ENCODE measurements at places on chromosomes 13 and 19.

DNA sequence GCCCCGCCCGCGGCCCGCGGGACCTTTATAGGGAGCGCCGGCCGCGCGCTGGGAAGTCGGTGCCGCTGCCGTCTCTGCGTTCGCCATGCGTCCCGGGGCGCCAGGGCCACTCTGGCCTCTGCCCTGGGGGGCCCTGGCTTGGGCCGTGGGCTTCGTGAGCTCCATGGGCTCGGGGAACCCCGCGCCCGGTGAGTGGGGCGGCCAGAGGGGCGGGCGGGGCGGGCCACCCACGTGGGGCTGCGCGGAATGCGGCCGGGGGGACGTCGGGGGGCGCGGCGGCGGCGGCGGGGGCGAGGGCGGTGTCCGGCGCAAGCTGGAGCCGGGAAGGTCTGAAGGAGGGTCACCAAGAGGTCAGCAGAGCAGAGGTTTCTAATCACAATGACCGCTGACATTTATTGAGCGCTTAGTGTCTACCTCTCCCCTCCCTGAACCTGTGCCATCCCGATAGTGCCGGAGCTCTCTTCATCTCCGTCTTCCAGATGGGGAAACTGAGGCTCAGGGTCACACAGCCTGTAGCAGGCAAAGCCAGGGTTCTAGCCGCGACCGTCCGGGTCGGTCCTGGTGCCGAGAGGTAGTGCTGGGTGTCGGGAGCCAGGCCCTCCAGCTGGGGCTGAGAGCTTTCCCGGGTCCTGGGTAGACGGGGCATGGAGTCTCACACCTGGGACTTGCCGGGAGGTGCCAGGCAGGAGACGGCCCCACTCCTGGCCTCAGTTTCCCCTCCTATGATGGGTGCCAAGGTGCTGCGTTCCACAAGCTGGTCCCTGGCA lies at the start of gene FSTL3:
Gene FSTL3, plus strand, starts transcription at position 54 of the 767 bp plus-strand sequence. Its CDS starts 32 bp downstream, at position 86.
- no peak for DNase-seq

GRCh38 chr13:109454167-109454917 lies 332.0 kb downstream of the IRS2 start:
- DNase-seq: no peak

- no peak for DNase-seq
Measured at GRCh38 chr13:94236872-94237271, 242.6 kb downstream of the DCT start.

- no peak for DNase-seq
Measured at GRCh38 chr19:50497022-50497405, 14.0 kb downstream of the JOSD2 start.

GRCh38 chr19:41871573-41872383 lies 5.3 kb upstream of the CD79A start:
- DNase-seq: peak; percentile 31

- no peak for DNase-seq
Measured at GRCh38 chr13:40562975-40563349, 103.5 kb downstream of the FOXO1 start.

DNA sequence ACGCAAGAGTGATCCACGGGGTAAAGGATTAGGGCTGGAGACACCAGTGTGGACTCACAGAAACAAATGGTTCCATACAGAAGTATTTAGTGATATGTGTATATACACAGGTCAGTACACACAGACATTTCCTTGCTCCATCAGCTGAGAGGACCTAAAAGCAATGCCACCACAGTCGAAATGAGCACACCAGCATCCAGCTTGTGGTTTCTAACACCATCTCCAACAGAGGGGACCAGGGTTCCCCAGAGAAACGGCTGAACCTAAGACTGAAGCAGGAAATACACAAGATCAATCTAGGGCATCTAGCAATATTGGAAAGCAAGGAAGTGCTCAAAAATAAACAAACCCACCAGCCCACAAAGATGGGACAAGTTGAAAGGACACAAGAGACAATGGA lies 7.6 kb downstream of the GGACT start:
- DNase-seq: no peak

DNA sequence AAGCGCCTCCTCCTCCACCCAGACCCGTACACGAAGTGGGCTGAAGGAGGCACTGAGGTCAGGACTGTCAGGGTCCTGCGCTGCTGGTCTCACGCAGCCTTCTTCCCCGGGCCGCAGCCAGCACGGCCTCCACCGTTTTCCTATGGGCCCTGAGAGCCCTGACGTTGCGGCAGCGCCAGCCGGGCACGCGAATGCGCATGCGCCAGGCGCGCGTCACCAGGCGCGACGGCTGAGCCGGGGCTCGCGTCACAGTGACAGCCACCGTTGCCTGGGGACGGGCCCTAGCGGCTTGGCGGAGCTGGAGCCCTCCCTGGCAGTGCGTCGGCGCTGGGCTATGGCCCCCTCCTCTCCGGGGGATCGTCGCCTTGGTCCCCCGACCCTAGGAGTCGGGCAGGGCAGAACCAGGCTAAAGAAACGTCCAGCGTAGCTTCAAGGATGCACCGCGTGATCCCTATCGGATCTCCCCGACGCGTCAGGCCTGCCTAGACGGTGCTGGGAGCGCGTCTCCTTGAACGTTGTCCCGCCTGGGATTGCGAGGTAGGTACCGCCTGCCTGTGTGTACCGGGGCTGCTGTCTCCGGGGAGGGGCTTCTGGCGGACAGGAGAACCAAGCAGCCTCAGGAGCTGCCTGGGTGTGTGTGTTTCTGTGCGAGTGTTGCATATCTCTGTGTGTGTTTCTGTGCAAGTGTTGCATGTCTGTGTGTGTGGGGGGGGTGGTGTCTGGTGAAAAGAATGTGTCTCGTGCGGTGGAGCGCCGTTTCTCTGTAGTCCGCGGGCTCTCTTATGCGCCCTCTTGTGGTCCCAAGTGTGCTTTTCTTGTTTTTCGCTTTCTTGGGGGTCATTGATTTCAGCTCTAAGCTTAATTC lies 43.2 kb downstream of the ZNF571 start:
- no peak for DNase-seq

DNA sequence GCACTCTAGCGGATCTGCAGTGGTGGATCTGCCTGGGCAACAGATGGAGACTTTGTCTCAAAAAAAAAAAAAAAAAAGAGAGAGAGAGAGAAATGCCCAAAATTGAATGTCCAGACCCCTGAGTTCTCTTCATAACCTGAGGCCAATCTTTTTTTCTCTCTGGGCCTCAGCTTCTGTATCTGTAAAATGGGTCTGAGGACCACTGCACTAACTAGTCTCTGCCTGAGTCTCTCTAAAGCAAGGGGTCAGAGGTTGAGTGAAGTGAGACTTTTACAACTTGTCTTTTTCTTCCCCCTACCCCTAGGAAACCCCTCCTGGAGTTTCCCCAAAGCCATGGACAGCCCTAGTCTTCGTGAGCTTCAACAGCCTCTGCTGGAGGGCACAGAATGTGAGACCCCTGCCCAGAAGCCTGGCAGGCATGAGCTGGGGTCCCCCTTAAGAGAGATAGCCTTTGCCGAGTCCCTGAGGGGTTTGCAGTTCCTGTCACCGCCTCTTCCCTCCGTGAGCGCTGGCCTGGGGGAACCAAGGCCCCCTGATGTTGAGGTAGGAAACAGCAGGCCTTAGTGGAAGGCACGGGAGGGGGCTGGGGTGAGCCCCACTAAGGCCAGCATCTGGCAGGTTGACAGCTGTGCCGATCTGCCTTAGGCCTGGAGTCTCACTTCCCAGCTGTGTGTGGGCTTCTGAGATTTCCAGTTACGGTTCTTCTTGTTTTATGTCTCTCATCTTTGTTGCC lies 1.8 kb downstream of the TMEM91 start:
- DNase-seq: no peak

DNA sequence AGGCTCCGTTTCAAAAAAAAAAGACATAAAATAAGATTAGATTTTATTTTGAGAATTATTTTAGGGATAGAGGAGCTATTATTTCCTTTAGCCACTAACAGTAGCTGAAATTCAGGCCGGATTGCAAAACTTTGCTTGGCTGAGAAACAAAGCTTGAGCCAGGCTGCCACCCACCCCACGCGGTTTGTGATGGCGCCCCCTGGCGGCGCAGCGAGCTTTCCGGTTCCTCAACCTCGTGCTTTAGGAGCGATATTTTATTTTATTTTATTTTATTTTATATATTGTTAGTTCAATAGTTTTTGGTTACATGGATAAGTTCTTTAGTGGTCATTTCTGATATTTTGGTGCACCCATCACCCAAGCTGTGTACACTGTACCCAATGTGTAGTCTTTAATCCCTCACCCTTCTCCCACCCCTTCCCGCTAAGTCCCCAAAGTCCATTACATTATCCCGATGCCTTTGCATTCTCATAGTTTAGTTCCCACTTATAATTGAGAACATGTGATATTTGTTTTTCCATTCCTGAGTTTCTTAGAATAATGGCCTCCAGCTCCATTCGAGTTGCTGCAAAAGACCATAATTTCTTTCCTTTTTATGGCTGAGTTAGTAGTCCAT lies 19.8 kb upstream of the CEACAM4 start:
- no peak for DNase-seq

GRCh38 chr13:48156466-48156865 lies 61.6 kb upstream of the MED4 start:
- DNase-seq: peak; percentile 56

GRCh38 chr19:11769995-11770394 lies 3.2 kb downstream of the ZNF441 start:
- DNase-seq: no peak

- no peak for DNase-seq
Measured at GRCh38 chr19:21947775-21948174, 63.0 kb downstream of the ZNF208 start.

DNA sequence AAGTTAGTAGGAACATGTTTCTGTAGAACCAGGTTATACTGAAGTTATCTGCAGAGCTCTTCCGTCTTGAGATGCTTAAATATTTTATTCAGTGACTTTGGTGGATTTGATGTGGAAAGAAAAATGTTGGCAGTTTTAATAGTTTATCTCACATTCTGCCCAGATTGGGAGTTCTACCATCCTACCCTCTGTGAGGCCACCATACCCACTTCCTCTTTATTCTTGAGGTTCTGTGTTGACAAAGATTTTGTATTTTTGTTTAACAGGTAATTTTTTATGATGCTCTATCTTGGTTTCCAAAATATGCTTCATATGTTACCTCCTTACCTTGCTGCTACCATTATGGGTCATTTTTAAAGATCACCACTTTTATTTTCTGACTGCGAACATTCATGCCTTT lies 156.2 kb upstream of the ATXN8OS start:
- no peak for DNase-seq

GRCh38 chr13:95530178-95530577 lies 22.3 kb upstream of the CLDN10 start:
- DNase-seq: no peak

All from activated CD8-positive, alpha-beta memory T cell treated with anti-CD3 and anti-CD28 coated beads for 4 hours (primary cell).